ENCODE measurements at places on chromosomes 6 and 20.

DNA sequence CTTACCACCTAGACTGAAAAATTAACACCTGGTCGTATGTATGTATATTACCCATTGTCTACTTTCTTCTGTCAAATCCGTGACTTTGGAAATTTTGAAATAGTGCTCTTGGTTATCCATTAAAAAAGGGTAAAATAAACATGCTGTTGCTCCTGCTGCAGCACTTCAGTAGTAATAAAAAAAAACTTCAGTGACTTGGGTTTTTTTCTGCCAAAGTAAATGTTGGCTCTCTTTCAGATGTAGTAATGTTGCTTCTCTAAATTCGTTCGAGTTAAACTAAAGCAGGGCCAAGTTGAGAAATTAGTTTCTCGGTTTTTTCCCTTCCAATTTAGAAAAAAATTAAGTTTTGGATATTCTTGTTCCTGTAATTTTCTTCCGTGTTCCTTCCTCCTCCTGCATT, 34.2 kb downstream of the JARID2 start:
- DNase-seq, result no peak

DNA sequence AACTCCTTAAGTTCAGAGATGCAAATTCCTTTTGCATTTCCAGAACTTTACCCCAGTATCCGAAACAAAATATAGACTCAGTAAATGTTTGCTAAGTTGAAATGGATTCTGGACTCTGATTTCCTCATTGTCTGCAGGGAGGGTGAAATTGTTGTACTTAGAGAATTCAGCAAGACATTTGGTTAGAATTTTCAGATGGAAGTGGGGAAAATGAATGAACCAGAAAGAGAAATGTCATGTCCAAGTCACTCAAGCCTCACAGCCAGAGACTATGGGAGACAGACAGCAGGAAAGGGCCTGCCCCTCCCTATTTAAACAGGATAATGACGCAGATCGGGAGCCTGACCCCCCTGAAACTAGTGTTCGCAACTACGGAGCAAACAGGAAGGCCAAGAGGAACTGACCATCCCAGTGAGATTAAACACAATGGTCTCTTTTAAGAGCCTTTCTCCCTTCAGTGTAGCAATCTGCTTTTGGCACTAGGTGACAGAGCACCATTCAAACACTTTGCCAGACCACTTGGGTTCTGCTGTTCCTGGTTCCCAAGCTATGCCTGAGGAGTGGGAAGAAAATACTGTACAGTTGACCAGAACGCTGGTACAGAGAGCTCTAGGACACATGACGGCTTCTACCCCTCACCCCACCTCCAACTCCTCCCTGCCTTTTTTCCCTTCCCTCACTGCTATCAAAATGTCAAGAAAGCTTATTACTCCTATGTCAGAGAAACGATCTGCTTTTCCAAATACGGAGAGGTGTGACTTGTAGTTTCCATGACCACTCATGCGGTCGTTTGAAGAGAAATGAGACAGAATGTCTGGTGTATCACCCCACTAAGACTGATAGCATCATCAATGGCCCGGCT, 13.7 kb downstream of the NEDD9 start:
- no peak for DNase-seq

DNA sequence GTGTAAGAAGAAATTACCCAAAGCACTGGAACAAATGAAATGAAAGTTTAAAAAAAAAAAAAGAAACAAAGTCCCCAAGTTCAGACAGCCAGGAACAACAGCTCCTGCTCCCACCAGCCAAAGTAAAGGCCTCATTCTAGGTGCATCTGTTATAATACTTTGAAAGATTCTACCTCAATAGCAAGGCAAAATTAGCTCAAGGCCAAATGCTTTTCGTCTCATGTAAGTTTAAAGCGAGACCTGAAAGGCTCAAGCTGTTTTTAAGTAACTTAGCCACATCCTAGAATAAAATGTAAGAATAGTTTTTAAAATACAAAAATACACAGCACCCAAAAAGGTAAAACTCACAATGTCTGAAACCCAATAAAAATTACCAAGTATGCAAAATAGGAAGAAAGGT, 64.7 kb downstream of the TASP1 start:
- no peak for DNase-seq

GRCh38 chr20:2421247-2421646, 40.5 kb downstream of the TGM6 start:
- DNase-seq, result no peak

- no peak for DNase-seq
These were observed 104.7 kb upstream of the TMEM170B start for GRCh38 chr6:11432713-11433450.

DNA sequence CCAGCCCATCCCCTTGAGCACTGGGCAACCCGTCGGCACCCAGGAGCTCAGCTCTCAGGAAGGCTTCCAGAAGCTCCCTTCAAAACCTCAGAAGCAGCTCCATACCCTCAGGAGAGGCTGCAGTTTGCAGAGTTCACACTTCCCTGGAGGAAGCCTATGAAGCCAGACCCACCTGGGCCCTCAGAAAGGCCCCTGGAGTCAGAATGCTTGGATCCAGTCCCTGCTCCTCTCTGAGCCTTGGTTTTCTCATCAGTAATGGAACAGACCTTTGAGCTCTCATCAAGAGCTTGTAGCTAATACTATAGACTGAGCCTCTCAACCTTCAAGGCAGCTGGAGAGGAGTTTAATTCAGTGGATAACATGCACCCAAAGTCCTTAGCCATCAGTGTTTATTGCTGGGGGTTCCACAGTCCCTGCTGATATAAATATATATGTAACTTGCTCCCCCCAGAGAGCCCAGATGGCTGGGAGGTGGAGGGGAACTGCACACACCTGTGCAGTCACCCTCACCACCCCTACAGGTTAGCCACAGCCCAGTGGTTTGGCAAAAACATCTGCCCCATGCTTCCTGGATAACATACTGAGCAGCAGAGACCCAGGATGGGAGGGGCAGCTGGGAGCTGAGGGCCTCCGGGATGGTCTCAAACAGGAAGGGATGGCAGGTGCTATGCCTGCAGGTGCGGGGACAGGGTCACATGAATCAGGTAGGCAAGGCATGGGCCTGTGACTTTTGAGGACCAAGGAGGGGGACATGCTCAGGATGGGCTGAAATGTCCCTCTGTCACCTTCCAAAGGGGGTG, 120.1 kb downstream of the SNX5 start:
- no peak for DNase-seq

DNA sequence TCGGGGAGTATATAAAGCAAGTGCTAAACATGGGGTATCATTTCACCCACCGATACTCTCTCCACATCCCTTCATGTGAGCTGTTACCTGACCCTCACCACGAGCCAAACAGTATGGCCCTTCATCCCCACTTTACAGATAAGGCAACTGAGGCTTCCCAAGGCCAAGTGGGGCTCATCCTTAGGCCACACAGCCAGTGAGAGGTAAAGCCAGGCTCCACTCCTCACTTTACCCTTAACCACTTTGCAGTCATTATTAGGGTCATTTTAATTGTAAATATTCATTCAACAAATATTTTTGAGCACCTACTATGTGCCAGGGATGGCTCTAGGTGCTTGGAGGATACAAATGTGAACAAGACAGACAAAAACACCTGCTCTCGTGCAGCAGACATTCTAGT, 7.0 kb downstream of the SIRPA start:
- no peak for DNase-seq

DNA sequence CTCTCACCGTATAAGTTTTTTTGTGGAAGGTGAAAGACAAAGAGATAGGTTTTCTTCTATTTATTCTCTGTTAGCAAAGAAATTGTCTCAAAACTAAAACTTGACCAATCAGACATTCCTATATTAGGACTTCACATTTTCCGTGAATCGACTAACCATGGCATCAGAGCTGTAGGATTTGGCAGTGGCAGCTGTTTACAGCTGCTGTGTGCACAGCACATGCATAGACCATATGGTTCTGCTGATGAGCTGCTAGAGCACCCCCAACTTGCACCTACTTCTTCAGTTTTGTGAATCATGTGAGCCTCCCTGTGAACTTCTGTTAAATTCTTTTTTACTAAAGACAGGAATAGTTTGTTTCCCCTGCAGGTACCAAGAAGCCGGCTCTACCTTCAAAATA, 157.9 kb downstream of the RFX6 start:
- no peak for DNase-seq

DNA sequence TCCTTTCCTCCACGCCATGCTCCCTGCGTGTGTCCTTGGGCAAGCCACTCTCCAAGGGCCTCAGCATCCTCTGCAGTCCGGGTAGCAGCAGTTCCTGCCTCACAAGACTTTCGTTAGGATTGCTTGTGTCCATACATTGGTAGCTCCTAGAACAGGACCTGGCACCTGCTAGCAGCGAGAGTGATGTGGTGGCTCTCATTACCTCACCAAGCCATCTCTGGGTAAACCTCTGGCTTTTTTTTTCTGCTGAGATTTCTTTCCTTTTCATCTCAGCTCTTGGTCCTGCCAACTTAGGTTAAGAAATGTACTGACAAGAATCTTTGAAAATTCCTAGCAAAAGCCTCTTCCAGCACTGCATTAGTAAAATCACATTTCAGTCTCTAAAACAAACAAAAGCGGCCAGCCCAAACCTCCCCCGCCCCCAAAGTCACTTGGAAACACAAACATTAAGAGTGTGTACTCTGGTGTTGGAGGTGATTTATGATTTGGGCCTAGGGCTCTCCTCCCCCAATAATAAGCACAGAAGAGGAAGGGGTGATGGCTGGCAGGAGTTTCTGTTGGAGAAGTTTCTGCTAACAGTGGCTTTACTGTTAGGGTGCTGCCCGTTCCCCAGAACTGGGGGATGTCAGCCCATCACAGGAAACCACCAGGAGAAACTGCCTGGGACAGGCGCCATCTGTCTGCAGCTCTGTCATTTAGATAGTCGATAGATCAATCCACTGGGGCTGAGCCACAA, 199.2 kb downstream of the CD83 start:
- DNase-seq, result no peak

DNA sequence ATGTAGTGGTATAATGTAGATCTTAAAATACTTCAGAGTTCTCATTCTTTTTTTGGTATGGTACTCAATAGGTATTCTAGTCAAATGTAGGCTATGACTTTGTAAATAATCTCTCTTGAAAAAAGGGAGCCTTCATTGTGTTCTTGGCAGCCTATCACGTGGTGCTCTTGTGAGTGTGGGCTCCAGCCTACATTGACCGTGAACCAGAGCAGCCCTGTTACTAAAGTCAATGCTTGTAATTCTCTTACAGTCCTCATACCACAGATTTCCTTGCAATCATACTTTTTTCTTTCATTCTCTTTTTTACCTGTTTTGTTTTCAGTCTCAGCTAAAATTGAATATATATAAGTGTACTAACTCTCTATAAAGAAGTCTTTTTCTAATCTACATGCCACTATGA, 31.1 kb downstream of the ARID1B start:
- DNase-seq, result no peak

DNA sequence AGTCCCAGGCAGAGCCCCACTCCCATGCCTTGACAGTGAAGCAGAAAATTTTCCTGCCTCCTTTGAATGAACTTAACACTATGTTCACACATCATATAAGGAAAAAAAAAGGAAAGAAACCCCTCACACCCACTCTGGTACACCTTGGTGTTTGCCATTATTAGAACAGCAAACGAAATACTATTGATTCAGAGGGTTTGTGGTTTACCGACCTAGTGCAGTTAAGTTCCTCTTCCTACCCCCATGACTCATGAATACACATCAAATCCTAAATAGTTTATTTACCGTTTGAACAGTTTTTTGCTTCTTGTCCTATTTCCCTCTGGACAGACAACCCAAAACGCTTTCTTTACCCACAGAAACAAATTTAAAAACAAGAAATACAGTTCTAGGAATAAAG, 237.7 kb downstream of the FOXA2 start:
- DNase-seq, result no peak

DNA sequence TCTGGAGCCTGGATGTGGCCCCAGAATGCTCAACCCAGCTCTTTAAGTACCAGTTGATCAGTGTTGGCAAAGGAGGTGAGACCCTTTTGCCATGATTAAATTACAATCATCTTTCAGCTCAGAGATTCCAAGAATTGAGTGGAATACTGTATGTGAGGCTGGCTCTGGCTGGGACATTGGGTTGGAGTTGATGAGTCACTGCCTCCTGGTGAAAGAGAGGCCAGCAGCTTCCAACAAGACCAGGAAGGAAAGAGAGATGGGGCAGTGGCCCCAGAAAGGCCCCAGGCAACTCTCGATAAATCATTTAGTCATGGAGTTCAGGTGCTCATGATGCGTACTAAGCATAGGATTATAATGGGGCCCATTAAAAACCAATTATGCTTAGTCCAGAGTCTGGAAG, 2.1 kb downstream of the TGM6 start:
- DNase-seq, result no peak

DNA sequence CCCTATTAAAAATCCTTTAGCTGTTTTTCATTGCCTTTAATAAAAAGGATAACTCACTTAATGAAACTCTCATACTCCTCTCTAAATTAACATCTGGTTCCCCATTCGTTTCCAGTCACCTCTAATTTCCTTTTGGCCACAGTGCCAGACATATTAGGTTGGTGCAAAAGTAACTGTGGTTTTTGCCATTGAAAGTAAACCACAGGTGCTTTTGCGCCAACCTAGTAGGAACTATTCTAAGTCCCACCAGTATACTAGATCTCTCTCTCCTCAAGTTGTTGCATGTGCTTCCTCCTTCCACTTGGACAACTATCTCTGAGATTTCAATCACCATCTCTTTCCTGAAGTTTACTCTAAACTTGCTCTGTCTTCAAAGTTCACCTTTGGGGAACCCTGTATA, 961.1 kb downstream of the TBC1D32 start:
- no peak for DNase-seq

GRCh38 chr6:155024391-155025027, 29.4 kb downstream of the TIAM2 start:
- DNase-seq, result no peak

GRCh38 chr20:9520086-9520485, 5.7 kb downstream of the LAMP5 start:
- no peak for DNase-seq

DNA sequence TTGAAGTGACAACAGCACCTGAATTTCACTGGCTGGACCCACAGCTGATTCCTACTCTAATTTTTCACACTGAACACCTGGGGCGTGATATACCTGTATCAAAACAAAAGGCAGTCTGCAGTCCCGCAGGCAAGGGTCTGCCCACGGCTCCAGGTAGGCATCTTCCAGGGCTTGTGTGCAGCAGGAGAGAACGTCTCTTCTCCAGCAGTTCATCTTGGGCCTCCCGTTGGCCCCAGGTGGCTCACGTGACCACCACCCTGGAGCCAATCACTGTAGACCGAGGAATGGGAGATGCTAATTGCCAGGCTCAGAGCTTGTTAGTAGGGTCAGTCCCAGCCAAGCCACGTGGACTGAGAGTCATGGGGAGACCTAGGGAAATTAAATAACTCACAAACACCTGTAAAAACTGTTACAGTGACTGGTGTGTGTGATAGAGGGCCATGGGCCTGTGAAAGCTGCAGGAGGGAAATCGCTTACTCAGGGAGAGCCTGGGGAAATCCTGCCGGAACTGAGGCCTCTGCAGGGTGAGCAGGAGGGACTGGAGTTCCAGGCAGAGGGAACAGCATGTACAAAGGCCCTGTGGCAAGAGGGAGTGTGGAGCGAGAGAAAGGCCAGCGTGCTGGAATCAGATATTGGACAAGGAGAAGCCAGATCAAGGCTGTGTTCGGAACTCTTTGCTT, 83.4 kb downstream of the EYA2 start:
- DNase-seq, result no peak

GRCh38 chr6:165872311-165872710, 209.3 kb upstream of the PDE10A start:
- no peak for DNase-seq

- peak; percentile 71 for DNase-seq
These were observed 83.1 kb downstream of the IRF4 start for GRCh38 chr6:474453-475185.
